ENCODE measurements at places on chromosomes 16 and 17. TPM values are rescaled to one million over a fixed set of nuclear protein-coding genes. Genes with fewer than 3 reads are reported as not detected.

DNA sequence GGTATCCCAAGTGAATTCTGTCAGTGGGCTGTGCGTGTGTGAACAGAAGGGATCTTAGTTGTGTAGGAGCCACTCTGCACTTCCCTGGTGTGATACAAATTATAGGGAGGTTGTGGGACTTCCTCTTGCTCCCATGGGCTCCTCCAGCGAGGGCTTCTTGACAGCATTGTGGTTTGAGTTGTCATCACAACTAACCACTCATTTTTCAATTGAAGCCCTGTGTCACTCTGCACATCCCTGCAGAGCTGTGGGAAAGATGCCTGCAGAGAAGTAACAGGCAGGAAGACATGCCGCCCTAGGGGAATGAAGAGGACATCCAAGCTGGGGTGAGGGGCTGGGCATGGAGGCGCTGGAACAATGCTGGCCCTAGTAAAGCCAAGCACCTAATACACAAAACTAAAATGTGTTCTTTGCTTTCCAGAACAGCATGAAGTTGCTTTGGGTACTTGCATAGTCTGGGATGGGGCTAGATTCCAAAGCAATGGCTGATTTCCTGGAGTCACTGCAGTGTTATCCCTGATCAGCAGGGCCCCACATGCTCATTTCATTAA, 692.5 kb downstream of the TOX3 start:
- H3K36me3 ChIP-seq, result no peaks in the 10 kb centered on the region
- no peak overlapping the region for H3K27ac ChIP-seq
- no peaks in the 10 kb centered on the region for H3K27me3 ChIP-seq

GRCh38 chr16:61261315-61261714, 774.9 kb downstream of the CDH8 start:
- H3K27ac ChIP-seq, result no peak overlapping the region
- H3K4me1 ChIP-seq, result no peaks in the 10 kb centered on the region
- H3K4me3 ChIP-seq, result no peak overlapping the region
- no peak for DNase-seq

- H3K4me3 ChIP-seq, result no peak overlapping the region
- peaks cover 25% of the 10 kb centered on the region for H3K4me1 ChIP-seq
- peak overlapping the region; percentile 86 for H3K27ac ChIP-seq
- H3K27me3 ChIP-seq, result no peaks in the 10 kb centered on the region
- no peak for DNase-seq
Observed at GRCh38 chr16:75402821-75403475, 30.4 kb downstream of the CFDP1 start.

GRCh38 chr16:23929856-23930255, 94.1 kb downstream of the PRKCB start:
- no peaks in the 10 kb centered on the region for H3K4me1 ChIP-seq
- H3K27me3 ChIP-seq, result no peaks in the 10 kb centered on the region
- no peak for DNase-seq
- no peaks in the 10 kb centered on the region for H3K36me3 ChIP-seq
- H3K4me3 ChIP-seq, result no peak overlapping the region

GRCh38 chr16:17177242-17177958, 293.4 kb downstream of the XYLT1 start:
- no peaks in the 10 kb centered on the region for H3K36me3 ChIP-seq
- no peak for DNase-seq
- H3K4me3 ChIP-seq, result no peak overlapping the region
- H3K27me3 ChIP-seq, result no peaks in the 10 kb centered on the region
- H3K27ac ChIP-seq, result no peak overlapping the region
- no peaks in the 10 kb centered on the region for H3K4me1 ChIP-seq

DNA sequence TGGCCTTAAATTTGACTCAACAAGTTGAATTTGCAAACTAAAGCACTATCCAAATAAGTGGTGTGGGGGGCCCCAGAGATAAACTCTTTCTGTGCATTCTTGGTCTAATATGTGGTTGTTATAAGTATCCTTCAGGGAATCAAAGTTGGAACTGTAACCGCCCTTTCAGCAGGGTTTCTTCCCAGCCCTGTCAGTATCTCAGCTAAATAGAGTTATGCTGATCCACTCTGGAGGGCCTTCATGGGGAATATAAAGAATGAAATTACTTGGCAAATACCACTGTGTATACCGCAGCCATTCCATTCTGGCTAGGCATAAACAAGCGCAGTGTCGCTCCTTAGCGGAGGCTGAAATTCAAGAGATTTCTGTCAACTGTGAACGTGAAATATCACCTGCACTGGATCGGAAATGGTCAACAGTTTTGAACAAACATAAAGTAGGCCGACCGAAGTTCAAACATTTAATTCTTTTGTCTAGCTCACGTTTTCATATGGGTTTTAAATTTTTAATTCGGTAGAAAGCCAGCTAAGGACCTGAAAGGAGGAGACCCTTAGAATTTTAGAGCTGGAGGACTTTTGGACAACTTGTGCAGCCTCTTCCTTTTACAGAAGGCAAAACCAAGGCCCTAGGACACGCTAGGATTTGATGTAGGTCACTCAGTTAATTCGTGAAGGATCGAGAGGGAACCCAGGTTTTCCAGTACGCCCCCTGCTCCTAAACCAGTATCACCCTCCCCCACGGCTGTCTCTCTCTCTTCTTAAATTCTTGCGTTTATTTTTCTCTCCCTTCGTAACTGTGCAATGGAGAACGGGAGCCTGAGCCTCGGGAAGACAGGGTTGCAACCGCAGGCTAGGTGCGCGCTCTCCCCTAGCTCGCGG, 74.7 kb downstream of the CHD9 start:
- no peaks in the 10 kb centered on the region for H3K36me3 ChIP-seq
- peak overlapping the region; percentile 97 for H3K27ac ChIP-seq
- H3K4me1 ChIP-seq, result peaks cover 47% of the 10 kb centered on the region
- DNase-seq, result no peak
- H3K4me3 ChIP-seq, result peak overlapping the region; percentile 84
- no peaks in the 10 kb centered on the region for H3K27me3 ChIP-seq

DNA sequence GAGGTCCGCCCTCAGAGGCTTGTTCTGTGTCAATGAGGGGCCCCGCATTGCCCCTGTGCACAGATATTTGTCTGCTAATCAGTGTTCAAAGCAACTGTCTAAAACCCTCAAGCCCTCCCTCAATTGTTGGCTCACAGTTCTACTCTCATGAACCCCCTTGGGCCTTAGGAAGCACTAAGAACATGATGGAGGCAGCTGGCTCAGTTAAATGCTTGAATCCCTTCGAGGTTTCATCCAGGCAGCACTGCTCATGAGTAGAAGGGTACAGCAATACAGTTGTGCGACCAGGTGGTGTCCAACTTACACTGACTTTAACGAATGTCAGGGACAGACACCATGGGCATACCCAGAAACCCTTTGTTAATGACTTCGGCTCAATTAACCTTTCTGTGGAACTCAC, 89.2 kb upstream of the WSCD1 start:
- no peak for DNase-seq
- no peaks in the 10 kb centered on the region for H3K27me3 ChIP-seq
- H3K4me3 ChIP-seq, result no peak overlapping the region
- H3K4me1 ChIP-seq, result no peaks in the 10 kb centered on the region

Gene SPNS3
- total RNA-seq, result 0.85 TPM

Gene HOXB8
- not detected for total RNA-seq

All from heart right ventricle (tissue), 16 donors.